ENCODE measurements at places on chromosomes 16 and 17.

- DNase-seq: no peak
Observed at GRCh38 chr17:44272321-44272951, 4.5 kb upstream of the SLC4A1 start.

DNA sequence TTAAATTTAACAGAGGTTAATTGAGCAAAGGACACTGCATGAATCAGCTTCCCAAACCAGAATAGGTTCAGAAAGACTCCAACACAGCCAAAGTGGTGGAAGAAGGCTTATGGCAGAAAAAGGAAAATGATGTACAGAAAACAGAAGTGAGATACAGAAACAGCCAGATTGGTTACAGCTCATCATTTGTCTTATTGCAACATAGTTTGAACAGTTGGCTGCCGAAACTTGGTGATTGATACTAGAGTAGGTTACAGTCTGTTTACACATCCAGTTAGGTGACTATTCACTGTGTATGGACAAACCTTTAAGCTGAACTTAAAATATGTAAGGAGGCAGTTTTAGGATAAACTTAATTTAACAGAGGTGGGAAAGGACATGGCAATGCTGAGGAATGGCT, 18.3 kb downstream of the TMEM100 start:
- no peak for DNase-seq

DNA sequence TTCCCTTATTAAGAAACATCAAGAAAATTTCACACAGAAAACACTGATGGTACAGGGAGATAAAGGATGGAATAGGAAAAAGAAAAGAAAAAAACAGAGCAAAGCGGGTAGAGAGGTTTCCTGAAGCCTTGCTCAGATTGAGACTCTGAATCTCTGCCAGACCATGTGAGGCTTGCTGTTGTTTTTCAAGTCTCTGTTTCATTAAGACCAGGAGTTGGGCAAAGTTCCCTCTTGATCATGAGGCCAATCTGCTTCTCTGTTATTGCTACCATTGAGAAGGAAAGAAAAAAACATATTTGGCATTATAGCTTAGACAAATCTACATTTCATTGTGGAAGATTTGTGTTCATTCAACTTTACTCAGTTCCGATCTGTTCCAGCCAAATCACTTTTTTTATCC, 201.6 kb upstream of the SOX9 start:
- no peak for DNase-seq

GRCh38 chr16:77790009-77790372, 1.6 kb downstream of the VAT1L start:
- DNase-seq: no peak

- no peak for DNase-seq
Observed at GRCh38 chr16:87392821-87393679, 914 bp downstream of the MAP1LC3B start.

DNA sequence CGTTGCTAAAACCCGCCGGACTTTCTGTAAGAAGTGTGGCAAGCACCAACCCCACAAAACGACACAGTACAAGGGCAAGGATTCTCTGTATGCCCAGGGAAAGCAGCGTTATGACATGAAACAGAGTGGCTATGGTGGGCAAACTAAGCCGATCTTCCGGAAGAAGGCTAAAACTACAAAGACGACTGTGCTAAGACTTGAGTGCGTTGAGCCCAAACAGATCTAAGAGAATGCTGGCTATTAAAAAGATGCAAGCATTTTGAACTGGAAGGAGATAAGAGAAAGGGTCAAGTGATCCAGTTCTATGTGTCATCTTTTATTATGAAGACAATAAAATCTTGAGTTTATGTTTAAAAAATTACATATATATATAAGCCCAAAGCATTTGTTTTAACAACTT, 20.3 kb downstream of the HELZ start:
- no peak for DNase-seq

- DNase-seq: no peak
Observed at GRCh38 chr16:2963723-2964474, at the start of gene KREMEN2. KREMEN2 (plus strand) TSS chr16:2964275; CDS start chr16:2964521, 246 bp downstream.

DNA sequence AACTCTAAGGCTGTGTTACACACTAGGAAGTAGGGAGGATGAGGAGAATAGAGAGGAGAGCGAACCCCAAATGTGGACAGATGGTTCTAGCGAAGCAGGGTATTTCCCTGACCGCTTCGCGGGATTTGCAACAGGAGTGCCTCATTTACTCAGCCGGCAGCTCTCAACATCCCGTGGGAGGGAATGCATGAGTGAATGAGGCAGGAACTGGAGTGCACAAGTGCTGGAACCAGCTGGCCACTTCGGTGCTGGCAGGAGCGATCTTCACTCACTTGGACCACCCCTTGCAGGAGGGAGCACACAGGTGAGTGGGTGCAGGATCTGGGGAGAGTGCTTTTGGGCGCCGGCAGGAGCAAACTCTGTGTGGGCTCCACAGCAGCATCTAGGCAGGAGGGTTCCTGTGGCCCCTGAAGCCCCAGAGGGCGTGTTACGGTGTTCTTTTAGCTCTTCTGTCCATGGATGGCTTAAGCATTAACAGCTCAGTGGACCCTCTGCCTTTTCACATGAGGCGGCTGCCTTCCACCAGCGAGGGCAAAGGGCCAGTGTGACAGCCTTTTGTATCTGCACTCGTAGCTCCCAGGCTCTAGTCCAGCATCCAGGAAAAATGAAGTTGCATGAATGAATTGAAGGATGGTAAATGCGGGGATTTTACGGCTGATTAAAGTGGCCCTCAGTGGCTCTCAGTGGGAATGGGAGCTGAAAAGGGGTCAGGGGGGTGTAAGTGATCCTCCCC, 17.4 kb upstream of the ZNHIT3 start:
- no peak for DNase-seq

- DNase-seq: no peak
Observed at GRCh38 chr17:49575679-49576087, at the start of gene NXPH3. NXPH3 (plus strand) TSS chr17:49575871; CDS start chr17:49576220, 349 bp downstream.

DNA sequence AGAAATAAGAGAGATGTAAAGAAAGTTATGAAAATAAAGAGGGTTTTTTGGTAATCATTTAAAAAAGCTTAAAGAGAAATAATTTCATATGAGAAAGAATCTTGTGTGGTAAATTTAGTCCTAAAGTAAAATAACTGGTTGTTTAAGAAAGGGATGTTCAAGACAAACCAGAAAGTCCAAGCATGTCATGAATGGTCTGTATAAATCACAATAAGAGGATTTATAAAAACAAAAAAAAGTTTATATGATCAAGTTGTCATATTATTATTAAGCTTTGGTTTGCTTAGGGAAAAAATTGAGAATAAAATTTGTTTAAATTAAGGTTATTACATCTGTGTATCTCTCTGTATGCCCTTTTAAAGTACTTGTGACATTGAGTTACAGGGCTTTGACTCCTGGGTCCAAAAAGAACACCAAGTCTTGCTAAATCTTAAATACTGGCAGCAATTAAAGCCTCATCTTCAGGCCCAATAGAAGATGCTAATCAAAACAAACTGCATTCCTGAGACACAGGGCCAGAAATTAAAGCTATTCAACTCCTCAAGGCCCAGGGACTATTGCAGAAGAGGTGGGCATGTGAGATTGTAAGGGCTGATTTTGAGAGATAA, 15.6 kb upstream of the TRIM25 start:
- DNase-seq: no peak

GRCh38 chr16:24635900-24636610, 93.4 kb upstream of the TNRC6A start:
- DNase-seq: no peak

DNA sequence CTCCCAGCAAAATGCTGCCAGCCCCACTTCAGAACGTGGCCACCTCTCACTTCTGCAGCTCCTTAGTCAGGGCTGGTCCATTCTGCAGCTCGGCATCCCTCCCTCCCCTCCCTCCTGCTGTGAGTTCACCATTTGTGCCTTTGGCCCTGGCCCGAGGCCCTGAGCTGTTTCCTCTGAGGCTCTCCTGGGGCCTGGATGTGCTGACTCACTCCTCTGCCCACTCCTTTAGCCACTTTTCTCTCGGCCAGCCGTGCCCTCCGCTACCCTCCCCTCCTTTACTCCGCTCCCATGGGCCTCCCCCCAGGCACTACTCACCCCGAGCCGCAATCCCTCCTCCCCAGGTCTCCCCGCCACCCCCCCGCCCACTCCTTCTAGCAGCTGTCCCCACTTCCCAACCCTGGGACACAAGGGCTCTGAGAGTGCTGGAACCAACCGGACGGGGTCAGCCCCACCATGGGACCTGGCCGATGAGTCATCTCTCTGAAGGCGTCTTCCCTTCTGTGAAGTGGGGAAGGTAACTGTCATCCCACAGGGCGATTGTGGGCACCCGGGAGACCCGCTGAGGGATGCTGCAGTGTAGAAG, 11.5 kb downstream of the KCNG4 start:
- no peak for DNase-seq

DNA sequence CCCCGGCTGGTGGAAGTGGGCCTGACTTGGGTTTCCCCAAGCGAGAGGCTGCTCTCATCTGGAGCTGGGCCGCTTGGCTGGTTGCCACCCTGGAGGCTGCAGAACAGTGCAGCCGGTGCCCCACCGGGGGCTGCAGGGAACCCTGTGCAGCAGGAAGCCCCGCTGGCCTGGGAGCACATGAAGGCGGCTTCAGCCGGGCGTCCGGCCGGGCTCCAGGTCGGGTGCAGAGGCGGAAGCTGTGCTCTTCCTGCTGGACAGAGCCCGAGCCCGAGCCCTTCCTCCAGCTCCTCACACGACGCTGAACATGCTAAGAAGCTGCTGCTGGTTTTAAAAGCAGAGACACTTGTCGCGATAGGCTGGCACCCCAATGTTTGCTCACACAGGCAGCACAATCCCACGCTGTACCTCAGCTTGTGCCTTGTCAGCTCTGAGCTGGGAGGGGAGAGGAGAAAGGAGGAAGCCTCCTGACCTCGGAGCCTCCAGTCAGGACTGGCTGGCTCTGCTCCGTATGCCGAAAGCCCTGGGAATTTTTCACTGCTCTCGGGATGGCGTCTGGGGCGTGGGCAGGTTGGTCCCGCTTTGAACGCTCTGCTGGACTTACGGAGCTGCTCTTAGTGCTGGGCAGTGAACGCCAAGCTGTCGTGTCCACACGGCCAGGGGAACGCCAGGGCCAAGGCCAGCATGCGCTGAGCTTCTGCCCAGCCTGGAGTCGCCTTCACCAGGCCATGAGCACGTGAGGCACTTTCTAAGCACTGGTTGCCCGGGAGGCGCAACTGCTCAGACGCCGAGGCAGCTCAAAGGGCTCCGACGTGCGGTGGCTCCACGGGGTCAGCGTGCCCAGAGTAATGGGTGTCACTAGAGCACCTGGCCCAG, 8.8 kb downstream of the CDK5R1 start:
- no peak for DNase-seq

- no peak for DNase-seq
Observed at GRCh38 chr17:47200325-47200664, 8.9 kb upstream of the MYL4 start.

DNA sequence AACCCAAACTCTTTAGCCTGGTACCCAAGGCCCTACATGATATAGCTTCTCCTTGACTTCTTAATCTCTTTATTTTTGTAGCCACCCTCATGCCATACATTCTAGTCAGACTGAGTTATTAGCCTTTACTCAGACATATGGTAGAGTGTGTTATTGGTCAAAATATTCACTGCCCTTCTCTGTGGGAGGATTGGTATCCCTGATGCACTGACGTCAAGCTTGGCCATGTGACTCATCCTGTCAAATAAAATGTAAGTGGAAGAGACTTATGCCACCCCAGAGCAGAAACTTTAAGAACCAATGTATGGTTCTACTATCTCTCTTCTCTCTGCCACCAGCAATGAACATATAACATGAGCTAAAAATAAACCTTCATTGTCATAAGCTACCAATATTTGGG, 12.2 kb upstream of the BEAN1 start:
- no peak for DNase-seq

- DNase-seq: no peak
Observed at GRCh38 chr16:75011634-75012307, 12.9 kb downstream of the ZNRF1 start.

- DNase-seq: no peak
Observed at GRCh38 chr16:85270374-85270773, 158.1 kb upstream of the CIBAR2 start.

DNA sequence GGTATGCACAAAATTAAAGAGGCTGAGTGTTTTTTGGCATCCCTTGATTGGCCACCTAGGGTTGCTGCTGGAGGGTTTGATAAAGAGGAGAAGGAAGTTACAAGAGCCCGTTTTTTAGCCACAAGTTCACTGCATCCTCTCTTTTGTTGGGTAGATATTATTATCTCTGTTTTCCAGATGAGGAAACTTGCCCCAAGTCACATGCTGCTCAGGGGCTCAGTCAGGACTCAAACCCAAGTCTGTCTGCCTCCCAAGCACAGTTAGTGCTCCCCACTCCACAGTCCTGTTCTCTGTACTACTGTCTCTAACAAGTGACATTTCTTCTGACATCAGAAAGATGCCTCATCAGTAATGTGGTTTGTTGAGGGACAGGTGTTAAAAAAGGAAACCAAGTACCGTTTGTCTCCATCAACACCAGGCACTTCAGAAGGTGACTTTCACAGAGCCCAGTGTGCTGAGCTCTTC, 1.4 kb downstream of the NT5M start:
- DNase-seq: no peak

- no peak for DNase-seq
Observed at GRCh38 chr17:36791150-36791941, 145.9 kb upstream of the LHX1 start.

- DNase-seq: no peak
Observed at GRCh38 chr17:47262586-47262985, 9.0 kb downstream of the ITGB3 start.

GRCh38 chr16:50665128-50665878, 15.8 kb downstream of the SNX20 start:
- DNase-seq: no peak

DNA sequence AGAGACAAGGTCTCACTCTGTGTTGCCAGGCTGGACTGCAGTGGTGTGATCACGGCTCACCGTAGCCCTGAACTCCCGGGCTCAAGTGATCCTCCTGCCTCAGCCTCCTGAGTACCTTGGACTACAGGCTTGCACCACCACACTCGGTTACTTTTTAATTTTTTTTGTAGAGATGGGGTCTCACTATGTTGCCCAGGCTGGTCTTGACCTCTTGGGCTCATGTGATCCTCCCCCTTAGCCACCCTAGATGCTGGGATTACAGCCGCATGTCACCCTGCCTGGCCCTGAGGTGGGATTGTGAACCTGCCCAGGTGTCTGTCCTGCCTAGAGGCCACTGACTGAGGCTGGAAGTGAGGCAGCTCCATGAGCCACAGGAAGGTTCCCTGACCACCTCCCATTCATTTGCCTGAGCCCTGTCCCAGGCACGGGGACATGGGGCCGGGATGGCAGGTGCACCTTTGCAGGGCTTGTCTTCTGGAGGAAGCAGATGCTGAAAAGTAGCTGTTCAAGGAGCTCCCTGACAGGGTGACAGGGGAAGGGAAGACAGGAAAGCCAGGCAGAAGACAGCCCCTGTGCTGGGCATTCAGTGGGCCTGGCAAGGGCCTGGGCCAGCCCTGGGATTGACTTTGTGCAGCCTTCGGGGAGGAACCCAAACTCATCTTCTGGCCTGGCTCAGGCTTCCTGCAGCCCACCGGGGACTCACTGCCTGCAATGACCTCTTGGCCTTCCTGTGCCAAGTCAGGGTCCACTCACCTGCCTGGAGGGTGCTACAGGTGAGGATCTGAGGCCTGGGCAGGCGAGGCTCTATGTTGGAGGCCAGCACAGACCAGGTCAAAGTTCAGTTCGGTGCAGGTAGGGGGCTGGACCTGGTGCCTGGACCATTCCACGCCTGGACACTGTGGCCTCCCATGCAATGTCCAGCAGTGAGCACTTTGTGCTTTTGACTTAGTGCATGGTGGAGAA, 8.1 kb upstream of the NOTUM start:
- no peak for DNase-seq

Data from vagina (tissue), 2 donors.